ENCODE measurements at places on chromosomes 5 and 9.
A peak's percentile ranks its signal among the peaks of the same experiment; 100 is the strongest.

GRCh38 chr9:22084336-22085035 lies 75.4 kb upstream of the CDKN2B start:
- no peak overlapping the region for H3K4me3 ChIP-seq

- H3K36me3 ChIP-seq: no peaks in the 10 kb centered on the region
- H3K27me3 ChIP-seq: no peaks in the 10 kb centered on the region
- no peak overlapping the region for H3K27ac ChIP-seq
- no peak for DNase-seq
- no peaks in the 10 kb centered on the region for H3K4me1 ChIP-seq
Observed at GRCh38 chr5:145887976-145888574, 15.3 kb upstream of the GRXCR2 start.

- no peaks in the 10 kb centered on the region for H3K4me1 ChIP-seq
- H3K27ac ChIP-seq: no peak overlapping the region
- H3K4me3 ChIP-seq: no peak overlapping the region
- H3K27me3 ChIP-seq: no peaks in the 10 kb centered on the region
- H3K36me3 ChIP-seq: no peaks in the 10 kb centered on the region
- no peak for DNase-seq
Observed at GRCh38 chr5:28750251-28750650, 1711.9 kb upstream of the CDH9 start.

- H3K4me1 ChIP-seq: no peaks in the 10 kb centered on the region
- no peak overlapping the region for H3K4me3 ChIP-seq
- no peak for DNase-seq
- H3K36me3 ChIP-seq: no peaks in the 10 kb centered on the region
- H3K27me3 ChIP-seq: no peaks in the 10 kb centered on the region
Observed at GRCh38 chr5:35285011-35285410, 54.7 kb upstream of the PRLR start.

DNA sequence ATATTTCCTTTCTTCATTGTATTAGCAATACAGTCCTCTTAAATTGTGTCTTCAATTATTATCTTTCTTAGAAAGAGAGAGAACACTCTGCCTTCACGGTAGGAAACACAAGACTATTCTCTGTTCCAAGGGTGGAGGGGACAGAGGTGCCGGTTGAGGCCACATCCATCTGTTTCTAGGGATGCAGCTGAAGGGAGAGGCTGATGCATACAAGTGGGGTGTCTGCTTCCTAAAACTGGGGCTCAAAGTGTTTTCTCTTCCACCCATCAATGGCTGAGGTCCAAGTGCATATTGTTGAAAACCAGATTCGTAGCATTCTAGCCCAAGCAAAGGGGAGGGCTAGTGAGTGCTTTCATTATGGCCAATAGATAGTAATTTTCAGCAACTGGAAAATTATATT lies 9.5 kb downstream of the IRX2 start:
- no peaks in the 10 kb centered on the region for H3K27me3 ChIP-seq
- no peaks in the 10 kb centered on the region for H3K36me3 ChIP-seq
- H3K4me3 ChIP-seq: no peak overlapping the region
- H3K27ac ChIP-seq: no peak overlapping the region
- no peaks in the 10 kb centered on the region for H3K4me1 ChIP-seq

DNA sequence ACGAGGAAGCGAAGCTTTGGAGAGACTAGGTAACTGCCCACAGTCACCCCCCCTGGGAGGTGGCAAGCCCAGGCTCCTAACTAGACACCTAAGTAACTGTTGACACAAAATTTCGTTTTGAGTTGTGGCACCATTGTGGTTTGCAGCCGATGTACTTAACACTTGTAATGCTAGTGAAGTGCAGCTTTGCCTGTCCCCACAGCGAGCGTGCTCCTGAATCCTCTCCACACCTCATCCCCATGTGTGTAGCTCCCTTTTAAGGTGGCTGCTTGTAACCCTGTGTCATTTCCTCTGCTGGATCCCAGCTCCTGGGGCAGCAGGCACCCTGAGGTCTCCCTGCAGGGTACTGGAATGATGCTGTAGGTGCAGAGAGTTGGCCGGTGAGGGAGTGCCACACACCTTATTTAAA lies 114.9 kb downstream of the TRIO start:
- DNase-seq: no peak
- H3K27ac ChIP-seq: no peak overlapping the region
- no peak overlapping the region for H3K4me3 ChIP-seq

DNA sequence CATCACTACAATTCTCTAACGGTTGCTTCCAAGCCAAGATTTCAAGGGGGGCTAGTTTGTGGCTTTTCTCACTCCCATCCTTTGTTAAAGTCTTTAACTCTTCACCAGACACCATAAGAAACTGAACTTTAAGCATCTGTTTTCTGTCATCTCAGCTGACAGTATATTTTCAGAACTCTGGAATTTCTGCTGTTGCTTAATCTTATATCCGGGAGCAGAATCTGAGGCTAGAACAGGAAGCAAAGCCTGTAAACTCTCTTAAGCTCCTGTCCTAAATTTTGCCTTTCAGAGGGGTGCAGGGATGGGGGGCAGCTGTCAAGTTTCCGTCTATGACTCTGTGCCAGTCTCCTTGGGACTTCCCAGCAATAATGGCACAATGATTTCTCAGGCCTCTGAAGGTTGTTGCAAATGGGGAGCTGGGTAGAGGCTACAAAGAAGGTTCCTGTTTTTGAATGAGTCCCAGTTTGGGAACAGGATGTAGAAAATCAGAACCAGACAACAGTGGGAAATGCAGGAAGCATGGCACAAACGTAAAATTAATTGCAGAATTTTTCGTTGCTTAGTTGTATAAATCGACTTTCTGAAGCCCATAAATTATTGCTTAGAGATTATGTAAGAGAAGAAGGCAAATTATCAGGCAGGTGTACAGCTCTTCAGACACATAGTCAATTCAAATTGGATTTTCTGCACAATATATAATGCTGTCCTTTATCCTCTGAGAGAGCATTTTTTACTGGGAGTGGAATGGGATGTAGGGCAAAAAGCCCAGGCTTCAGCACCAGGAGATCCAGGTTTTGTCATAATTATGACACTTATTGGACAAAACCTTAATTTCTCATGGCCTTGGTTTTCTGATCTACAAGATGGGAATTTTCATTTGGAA lies 430.9 kb downstream of the DMAC1 start:
- no peak for DNase-seq
- peak overlapping the region; percentile 22 for H3K4me3 ChIP-seq
- no peaks in the 10 kb centered on the region for H3K36me3 ChIP-seq
- H3K27me3 ChIP-seq: no peaks in the 10 kb centered on the region

GRCh38 chr9:84990416-84990815 lies 320.9 kb downstream of the NTRK2 start:
- no peak overlapping the region for H3K4me3 ChIP-seq
- DNase-seq: no peak
- no peak overlapping the region for H3K27ac ChIP-seq

GRCh38 chr5:176619203-176619568 lies 9.2 kb upstream of the GPRIN1 start:
- H3K27ac ChIP-seq: no peak overlapping the region
- H3K4me3 ChIP-seq: peak overlapping the region; percentile 38
- H3K27me3 ChIP-seq: peaks cover 9% of the 10 kb centered on the region
- H3K36me3 ChIP-seq: no peaks in the 10 kb centered on the region
- peaks cover 8% of the 10 kb centered on the region for H3K4me1 ChIP-seq

DNA sequence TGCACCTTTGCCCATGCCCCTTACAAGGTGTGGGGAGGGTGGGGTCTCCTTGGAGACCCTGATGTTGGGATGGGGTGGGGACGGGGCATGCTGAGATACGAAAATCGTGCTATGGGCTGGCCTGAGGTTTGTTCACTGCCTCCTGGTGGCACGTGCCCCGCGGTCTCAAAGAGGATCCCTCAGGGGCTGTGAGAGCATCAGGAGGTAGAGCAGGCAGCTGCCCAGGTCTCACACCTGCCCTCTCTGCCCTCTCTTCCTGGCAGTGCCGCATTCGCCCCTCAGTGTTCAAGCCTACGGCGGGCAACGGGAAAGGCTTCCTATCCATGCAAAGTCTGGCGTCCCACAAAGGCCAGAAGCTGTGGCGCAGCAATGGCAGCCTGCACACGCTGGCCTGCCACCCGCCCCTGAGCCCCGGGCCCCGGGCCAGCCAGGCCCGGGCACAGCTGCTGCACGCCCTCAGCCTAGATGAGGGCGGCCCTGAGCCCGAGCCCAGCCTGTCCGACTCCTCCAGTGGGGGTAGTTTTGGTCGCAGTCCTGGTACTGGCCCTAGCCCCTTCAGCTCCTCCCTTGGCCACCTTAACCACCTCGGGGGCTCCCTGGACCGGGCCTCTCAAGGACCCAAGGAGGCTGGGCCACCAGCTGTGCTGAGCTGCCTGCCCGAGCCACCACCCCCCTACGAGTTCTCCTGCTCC lies 6.7 kb downstream of the N4BP3 start:
- H3K27ac ChIP-seq: no peak overlapping the region
- DNase-seq: no peak
- no peaks in the 10 kb centered on the region for H3K27me3 ChIP-seq
- no peaks in the 10 kb centered on the region for H3K4me1 ChIP-seq

- no peaks in the 10 kb centered on the region for H3K27me3 ChIP-seq
- peaks cover 28% of the 10 kb centered on the region for H3K36me3 ChIP-seq
- no peak overlapping the region for H3K4me3 ChIP-seq
- no peak overlapping the region for H3K27ac ChIP-seq
Observed at GRCh38 chr9:133403766-133404453, 13.9 kb downstream of the REXO4 start.

All from thoracic aorta (tissue), 2 donors.